Fibroblast of villous mesenchyme (primary cell): ENCODE measurements at places on chromosomes 2 and 18. TPM values are rescaled to one million over a fixed set of nuclear protein-coding genes. Genes with fewer than 3 reads are reported as not detected.

Gene METTL5
- 51.8 and 61.8 TPM in 2 replicates for total RNA-seq

Gene PTPRN
- 0.86 and 0.97 TPM in 2 replicates for total RNA-seq

Gene FAM228A
- total RNA-seq, result 0.43 and 0.64 TPM in 2 replicates

Gene GRB14
- total RNA-seq, result not detected in 2 replicates

Gene MYL12A
- total RNA-seq, result 861 and 1,222 TPM in 2 replicates

Gene PKP4
- total RNA-seq, result 29.3 and 62.2 TPM in 2 replicates

Gene RBKS
- 1.3 TPM in 2 replicates for total RNA-seq

Gene TSPYL6
- not detected in 2 replicates for total RNA-seq
